ENCODE measurements at places on chromosomes 6 and 20.

DNA sequence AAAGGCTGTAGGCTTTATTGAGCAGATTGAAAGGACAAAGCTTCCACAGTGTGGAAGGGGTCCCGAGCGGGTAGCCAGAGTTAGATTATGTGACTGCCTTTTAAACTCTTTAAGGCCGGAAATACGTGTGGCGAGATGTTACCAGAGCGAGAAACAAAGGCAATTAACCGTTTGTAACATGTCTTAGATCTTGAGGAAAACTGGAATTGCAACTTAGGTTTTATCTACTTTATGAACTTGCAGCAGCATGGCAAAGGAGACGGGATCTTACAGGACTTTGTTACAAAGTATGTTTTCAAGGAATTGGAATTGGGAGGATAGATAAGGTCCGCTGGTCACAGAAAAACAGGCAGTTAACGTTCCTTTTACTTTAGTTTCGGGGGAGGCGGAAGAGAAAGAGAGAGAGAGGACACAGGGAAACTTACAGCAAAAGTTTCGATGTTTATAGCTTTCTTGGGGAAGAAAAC, 594.7 kb upstream of the ADGRB3 start:
- no peak for DNase-seq

DNA sequence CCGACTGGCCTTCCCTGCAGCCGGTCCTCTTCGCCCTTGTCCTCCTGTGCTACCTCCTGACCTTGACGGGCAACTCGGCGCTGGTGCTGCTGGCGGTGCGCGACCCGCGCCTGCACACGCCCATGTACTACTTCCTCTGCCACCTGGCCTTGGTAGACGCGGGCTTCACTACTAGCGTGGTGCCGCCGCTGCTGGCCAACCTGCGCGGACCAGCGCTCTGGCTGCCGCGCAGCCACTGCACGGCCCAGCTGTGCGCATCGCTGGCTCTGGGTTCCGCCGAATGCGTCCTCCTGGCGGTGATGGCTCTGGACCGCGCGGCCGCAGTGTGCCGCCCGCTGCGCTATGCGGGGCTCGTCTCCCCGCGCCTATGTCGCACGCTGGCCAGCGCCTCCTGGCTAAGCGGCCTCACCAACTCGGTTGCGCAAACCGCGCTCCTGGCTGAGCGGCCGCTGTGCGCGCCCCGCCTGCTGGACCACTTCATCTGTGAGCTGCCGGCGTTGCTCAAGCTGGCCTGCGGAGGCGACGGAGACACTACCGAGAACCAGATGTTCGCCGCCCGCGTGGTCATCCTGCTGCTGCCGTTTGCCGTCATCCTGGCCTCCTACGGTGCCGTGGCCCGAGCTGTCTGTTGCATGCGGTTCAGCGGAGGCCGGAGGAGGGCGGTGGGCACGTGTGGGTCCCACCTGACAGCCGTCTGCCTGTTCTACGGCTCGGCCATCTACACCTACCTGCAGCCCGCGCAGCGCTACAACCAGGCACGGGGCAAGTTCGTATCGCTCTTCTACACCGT, 6.1 kb downstream of the UBD start:
- peak; percentile 37 for DNase-seq

GRCh38 chr6:13377054-13377758, 48.9 kb upstream of the TBC1D7 start:
- DNase-seq, result no peak

DNA sequence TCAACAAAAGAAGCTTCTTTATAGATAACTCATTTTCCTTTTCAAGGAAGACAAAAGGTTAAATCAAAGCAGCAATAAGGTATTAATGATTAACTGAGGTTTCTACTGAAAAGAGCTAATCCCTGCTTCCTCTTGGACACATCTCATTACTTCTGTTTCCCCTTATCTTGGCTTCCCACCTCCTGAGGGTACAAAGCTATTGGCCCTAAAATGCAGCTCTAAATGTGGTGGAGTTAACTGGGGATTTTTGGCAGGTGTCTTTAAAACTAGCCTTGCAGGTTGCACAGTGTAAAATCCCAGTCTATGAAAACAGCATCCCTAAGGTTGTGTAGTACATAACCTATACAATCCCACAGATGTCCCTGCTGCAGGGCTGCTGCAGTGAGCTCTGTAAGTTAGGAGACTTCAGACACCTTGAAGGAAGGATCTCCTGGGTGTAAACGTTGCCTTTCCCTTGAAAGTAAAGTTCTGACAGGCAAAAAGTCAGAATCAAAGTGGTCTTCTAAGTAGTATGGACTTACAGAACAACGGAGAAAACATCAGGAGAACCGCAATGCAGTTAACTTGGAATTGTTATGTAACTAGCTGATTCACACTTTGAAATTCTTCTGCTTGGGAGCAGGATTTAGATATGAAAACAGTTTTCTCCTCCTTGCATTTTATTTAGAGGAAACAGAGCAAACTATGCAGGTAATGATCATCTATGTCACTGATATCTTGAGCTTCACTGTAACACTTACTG, 71.7 kb upstream of the TRAF3IP2 start:
- DNase-seq, result no peak

- no peak for DNase-seq
Observed at GRCh38 chr20:42270539-42270938, 652.4 kb upstream of the CHD6 start.

GRCh38 chr6:20379231-20379630, 22.4 kb upstream of the E2F3 start:
- no peak for DNase-seq
